ENCODE measurements at places on chromosomes 2 and 18.

DNA sequence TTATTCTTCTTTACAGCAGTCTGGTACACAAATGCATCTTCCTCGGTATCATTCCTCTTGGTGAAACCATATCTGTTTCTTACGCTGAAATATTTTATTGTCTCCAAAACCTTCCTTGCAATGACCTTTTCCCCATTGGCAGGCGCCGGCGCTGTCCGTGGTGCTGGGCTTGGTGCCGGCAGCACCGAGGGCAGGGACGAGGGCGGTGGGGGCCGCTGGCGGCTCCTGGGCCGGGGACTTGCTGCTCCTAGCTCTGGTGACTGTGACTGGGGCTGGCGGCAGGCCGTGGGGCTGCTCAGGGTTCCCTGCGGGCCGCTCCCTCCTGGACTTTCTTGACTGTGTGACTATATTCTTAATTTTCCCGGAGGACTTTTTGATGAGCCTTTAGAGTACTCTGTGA lies 72.5 kb downstream of the GPR39 start:
- no peak for DNase-seq

- DNase-seq, result no peak
Measured at GRCh38 chr18:49846718-49847470, 33.6 kb upstream of the ACAA2 start.

- DNase-seq, result no peak
Measured at GRCh38 chr2:143968360-143968759, 551.6 kb downstream of the ZEB2 start.

DNA sequence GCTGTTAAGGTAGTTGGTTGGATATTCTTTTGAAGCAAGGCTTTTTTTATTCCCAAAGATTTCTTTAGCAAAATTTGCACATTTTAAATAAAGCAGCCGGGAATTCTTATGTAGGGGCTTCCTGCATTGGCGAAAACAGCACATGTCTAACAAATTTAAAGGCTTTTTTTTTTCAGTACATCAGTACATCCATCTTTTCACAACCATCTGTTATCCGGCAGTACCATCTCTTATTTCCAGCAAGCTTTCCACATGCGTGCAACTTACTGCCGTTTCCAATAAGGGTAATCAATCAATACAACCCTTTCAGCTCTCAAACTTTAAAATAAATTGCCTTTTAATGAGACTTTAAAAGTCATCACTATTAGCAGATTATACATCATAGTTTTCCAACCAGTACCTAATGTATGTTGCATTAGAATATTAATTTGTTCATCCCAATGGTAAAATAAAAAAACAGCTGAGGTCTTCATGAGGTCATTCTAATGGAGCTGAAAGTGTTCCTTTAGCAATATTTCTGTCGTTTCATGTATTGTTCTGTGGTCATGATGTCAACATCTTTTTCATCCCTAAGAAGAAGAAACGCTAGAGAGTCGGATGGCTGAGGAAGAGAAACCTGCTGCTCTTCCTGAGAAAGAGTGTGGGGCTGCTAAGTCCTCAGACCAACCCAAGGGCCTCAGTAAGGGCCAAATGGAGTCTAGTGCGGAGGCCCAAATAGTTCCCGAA lies 81.4 kb upstream of the UNC80 start:
- no peak for DNase-seq

DNA sequence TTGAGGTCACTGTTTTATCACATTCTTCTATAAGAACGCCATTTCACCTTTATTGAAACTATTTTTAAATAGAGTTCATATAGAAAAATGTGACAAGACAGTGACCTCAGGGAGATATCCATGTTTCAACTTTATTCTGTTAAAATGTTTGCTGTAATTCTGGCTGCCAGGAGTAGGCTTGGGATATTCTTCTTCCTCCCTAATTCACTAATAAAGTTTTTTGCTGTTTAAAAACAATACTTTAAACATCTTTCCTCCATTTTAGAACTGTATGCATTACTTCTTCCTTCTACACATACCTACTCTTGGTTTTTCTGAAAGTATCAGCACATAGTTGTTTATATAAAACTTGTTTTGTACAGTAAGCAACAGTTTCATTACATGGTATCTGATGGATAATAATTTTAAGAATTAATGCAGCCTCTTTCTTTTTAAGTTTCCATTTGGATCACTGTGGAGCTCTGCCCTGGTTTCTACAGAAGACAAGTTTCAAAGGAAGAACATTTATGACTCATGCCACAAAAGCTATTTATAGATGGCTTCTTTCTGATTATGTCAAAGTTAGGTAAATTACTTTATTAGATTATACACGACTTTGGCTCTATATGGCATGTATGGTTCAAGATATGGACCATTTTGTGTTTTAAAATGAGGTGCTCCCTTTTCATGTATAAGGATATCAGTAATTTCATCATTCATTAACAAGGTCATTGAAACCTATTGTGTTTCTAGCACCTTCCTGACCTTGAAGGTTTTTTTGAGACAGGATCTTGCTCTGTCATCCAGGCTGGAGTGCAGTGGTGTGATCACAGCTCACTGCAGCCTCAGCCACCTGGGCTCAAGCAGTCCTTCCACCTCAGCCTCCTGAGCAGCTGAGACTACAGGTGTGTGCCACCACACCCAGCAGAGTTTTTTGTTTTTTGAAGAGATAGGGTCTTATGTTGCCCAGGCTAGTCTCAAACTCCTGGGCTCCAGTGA lies 7.2 kb downstream of the CPSF3 start:
- no peak for DNase-seq

- no peak for DNase-seq
Measured at GRCh38 chr2:30641765-30642345, 165.4 kb downstream of the CAPN13 start.

GRCh38 chr18:75053028-75053629 lies 155.8 kb downstream of the PTGR3 start:
- no peak for DNase-seq

DNA sequence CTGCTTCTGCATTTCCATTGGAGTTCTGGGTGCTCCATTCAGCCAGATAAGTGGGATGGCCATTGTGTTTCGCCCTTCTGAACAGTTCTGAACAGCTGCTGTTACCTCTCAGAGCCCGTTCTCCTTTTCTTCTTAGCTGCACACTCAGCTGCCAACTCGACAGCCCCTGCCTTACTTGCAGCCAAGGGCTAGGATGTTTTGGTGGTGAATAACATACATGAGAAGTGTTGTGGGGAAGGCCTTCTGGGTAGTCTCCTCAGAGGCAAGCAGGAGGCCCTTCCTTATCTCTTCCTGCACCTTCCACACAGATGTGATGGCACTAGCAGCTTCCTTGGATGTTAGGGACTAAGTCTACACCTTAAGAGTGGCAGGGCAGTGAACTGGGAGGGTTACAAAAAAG lies 138.4 kb upstream of the NOSTRIN start:
- no peak for DNase-seq

DNA sequence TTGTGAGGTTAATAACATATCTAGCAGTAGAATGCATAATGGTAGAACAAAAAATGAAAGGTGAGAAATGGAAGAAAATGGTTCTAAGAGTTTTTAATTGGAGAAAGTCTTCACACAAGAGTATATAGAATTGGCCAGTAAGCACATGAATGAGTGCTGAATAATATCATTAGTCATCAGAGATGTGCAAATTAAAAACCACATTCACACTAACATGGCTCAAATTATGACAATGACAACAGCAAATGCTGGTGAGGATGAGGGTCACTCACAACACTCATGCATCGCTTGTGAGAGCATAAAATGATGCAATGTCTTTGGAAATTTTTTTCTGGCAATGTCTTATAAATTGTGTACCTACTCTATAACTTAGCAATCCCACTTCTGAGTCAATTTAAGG lies 1355.4 kb upstream of the ACVR2A start:
- no peak for DNase-seq

DNA sequence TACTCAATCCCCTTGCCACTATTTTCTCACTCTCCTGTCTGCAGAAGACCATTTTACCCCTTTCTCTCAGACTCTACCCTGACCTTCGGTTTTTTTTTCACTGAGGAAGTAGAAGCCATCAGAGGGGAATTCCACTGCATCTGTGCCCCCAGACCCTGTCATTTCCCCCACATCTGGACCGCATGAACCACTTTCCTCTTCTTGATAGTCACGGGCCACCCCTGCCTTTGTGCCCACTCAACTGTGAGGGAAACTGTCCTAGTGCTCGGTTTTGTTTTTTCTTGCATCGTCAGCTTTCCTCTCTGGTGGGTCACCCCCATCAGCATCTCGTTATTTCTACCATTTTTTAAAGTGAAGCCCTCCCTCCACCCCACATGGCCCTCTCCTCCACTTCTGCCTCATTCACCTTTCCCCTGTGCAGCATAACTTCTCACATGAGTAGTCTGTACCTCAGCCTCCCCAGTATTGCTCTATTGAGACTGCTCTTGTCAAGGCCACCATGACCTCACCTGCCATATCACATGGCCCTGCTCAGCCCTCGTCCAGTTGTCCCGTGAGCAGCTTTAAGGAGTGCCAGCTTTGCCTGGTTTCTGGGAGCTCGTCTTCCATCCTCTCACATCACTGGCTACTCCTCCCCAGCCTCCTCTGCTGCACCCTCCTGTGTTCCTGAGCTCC lies 32.4 kb downstream of the TMEM87B start:
- DNase-seq, result no peak

- peak; percentile 70 for DNase-seq
Measured at GRCh38 chr2:240557808-240558207, at the start of gene ANKMY1. ANKMY1 (minus strand) TSS chr2:240557988; CDS start chr2:240557335, 653 bp downstream.

- no peak for DNase-seq
Measured at GRCh38 chr2:206859330-206859739, 80.0 kb upstream of the CPO start.

DNA sequence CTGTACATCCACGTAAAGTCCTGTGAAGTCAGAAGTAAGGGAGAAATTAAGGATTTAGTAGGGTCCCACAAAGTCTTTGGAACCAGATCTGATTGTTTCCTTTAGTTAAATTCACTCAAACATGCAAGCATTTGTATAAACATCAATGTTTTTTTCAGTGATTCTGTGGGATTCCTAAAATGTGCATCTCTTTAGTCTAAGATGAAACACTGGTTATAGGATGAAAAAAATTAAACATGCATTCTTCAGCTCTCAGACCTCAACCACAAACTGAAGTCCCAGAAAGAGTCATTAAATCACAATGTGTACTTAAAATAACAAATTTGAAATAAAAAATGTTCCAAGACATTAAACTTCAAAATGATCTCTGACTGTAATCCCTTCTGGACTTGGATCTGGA lies 76.5 kb upstream of the APCDD1 start:
- DNase-seq, result no peak

GRCh38 chr2:236089271-236090026 lies 78.7 kb downstream of the GBX2 start:
- DNase-seq, result no peak

GRCh38 chr2:99682275-99683060 lies 192.7 kb upstream of the REV1 start:
- DNase-seq, result no peak
